Right lung (tissue), 10 donors: ENCODE measurements at places on chromosomes 1 and 21. TPM values are rescaled to one million over a fixed set of nuclear protein-coding genes. Genes with fewer than 3 reads are reported as not detected.

DNA sequence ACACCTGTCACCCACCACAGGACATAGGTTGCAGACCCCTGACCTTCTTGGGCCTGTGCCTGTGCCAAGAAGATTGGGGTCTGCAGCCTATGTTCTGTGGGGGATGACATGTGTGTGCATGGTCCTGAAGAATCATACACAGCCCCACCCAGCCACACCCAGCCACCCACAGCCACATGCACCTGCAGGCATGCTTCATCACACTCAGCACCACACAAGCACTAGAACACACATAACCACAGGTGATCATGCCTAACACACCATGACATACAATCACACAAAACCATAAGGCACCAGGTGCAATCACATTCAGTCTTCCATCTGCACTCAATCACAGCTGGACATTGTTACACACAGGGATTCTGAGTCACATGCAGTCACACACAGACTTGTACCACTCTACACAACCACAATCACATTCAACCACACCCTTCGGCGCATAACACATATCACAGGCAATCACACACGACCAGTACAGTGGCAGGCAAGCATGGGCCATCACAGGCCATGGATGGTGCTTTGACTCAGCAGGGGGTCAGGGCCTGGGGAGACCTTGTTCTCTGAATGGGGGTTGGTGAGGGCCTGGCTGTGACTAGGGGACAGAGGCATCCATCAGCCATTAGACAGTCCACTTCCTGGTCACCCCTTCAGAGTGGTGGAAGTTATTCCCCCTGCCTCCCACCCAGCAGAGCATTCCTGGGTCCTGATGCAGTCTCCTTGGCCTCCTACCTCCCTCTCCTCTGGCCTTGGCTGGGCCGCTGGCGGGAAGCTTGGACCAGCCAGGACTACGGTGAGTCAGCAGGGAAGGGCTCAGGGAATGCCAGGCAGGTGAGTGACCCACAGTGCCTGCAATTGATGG, 44.3 kb upstream of the EPS8L3 start:
- no peak for DNase-seq

- DNase-seq = peak; percentile 79
Measured at GRCh38 chr1:18949686-18950400, 6.6 kb downstream of the IFFO2 start.

SELE gene
- polyA plus RNA-seq = 0.28 TPM

GRCh38 chr1:46027788-46028573, 104.4 kb downstream of the PIK3R3 start:
- no peak for DNase-seq

DNA sequence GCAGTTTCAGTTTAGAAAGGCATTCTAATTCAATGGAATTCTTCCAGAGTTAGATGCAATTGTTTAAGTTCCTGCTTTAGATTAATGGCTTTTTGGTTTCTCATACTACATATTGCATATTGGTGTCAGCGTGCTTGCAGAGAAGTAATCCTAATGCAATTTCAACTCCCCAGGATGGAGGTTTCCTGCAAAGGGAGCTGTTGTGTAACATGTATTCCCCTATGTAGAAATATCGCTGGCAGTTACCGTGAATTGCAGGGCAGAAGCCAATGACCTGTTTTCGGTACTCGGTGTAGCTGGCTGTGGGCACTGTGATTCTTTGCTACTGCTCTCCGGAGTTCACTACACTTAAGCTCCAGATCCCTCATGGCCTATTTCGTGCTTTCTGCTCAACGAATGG, 256.1 kb upstream of the PTBP2 start:
- DNase-seq = no peak

MYBPH gene
- polyA plus RNA-seq = 0.41 TPM

- no peak for DNase-seq
Measured at GRCh38 chr1:118918230-118918939, 69.8 kb downstream of the TBX15 start.

- no peak for DNase-seq
Measured at GRCh38 chr1:108634521-108634920, 26.4 kb downstream of the HENMT1 start.

DNA sequence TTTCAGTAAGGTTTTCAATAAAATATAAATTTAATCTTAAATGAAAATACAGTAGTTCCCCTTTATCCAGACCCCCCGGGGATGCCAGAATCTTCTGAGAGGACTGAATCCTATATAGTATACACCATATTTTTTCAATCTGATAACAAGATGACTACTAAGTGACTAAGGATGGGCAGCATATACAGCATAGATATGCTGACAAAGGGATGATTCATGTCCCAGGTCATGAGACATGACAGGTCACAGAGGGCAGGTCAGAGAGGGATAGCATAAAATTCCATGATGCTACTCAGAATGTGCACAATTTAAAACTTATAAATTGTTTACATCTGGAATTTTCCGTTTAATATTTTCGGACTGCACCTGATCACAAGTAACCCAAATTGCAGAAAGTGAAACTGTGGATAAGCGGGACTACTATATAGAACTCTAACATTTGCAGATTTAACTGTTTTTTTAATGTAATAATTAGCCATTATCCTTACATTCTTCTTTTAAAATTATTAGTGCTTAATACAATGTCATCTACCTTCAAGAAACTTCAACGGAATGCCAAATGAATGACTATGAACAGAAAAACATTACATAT, 48.8 kb downstream of the LRRC40 start:
- DNase-seq = no peak

DNA sequence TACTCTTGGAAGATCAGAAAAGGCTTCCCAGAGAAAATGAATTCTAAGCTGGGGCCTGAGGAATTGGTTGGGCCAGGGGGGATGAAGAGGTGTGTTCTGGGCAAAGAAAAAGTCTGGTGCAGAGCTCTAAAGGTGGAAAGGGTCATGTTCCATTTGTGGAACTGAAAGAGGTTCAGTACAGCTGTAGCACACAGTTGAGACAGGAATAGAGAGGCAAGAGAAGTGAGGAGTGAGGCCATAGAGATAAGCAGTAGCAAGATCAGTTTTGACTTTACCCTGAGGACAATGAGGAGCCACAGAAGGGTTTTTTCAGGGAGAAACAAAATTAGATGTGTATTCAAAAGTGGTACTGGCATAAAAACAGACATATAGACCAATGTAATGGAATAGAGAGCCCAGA, 30.3 kb upstream of the MUTYH start:
- DNase-seq = no peak

- no peak for DNase-seq
Measured at GRCh38 chr1:153733970-153734369, 6.1 kb downstream of the INTS3 start.

DNA sequence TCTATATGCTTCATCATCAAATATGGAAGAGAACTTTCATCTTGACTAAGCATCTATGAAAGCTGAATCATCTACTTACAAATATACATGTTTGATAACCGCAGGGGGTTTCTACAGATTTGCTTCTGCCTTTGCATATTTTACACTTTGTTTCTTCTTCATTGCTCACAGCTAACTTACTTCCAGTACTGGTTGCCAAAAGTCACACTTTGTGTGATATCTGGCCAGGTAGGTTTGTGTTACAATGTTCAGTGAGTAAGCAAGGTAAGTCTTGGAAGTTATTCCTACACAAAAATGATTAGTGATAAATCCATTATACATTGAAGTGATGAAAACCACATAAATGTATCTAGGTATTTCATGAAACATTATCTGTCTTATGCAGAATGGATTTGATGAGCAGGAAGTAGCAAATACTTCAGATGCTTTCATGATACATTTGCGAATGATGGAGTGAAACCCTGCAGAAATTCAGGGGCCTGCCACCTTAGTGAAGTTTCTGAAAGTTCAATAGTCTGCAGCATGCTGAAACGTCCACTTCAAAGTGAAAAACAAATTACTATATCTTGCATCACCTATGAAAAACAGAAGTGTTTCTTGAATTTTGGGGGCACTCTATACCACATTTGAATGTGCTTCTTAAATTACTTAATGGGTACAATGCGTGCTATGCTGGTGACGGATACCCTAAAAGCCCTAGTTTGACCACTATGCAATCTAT, 187.3 kb downstream of the ATP6V1G3 start:
- DNase-seq = no peak

RIMKLA gene
- polyA plus RNA-seq = 0.38 TPM

GRCh38 chr21:44556879-44557278, 1.7 kb downstream of the KRTAP10-3 start:
- no peak for DNase-seq

CASQ2 gene
- 0.76 TPM for polyA plus RNA-seq

G0S2 gene
- 41.3 TPM for polyA plus RNA-seq

DNA sequence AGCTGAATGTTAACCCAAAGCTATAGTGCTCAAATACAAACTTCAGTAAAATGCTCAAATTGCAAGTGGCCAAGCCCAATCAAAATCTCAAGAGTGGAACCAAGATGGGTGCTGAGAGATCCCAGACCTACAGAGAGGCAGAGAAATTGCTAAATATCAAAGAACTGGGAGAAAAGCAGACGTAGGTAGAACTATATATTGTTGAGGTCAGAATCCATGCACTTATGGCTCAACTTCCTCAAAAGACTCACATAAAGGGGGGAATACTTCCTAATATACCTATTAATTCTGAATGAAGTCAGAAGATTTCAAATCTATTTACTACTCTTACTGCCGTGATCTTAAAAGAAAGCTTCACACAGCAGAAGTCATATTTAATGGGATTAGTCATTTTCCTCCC, 65.2 kb downstream of the PUM1 start:
- DNase-seq = no peak

DNA sequence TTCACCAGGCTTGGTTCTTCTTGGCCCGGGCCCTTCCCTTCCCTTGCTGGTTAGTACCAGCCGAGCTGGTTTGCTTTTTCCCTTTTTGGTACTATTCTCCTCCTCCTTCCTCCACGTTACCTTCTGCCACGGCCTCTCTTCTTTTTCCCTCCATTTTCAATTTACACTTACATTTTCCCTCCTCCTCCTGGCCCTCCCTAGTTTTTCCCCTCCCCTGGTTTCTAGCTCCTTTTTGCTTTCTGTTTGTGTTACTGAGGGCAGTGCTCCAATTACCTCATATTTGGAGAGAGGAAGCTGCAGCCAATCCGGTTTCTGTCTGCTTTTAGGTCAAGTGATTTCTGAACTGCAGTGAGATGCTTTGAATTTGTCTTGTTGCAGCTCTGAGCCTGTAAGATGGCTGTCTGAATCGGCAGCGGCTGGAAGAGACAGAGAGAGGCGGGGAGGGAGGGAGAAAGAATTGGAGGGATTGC, 63.7 kb downstream of the MACF1 start:
- DNase-seq = peak; percentile 71

DNA sequence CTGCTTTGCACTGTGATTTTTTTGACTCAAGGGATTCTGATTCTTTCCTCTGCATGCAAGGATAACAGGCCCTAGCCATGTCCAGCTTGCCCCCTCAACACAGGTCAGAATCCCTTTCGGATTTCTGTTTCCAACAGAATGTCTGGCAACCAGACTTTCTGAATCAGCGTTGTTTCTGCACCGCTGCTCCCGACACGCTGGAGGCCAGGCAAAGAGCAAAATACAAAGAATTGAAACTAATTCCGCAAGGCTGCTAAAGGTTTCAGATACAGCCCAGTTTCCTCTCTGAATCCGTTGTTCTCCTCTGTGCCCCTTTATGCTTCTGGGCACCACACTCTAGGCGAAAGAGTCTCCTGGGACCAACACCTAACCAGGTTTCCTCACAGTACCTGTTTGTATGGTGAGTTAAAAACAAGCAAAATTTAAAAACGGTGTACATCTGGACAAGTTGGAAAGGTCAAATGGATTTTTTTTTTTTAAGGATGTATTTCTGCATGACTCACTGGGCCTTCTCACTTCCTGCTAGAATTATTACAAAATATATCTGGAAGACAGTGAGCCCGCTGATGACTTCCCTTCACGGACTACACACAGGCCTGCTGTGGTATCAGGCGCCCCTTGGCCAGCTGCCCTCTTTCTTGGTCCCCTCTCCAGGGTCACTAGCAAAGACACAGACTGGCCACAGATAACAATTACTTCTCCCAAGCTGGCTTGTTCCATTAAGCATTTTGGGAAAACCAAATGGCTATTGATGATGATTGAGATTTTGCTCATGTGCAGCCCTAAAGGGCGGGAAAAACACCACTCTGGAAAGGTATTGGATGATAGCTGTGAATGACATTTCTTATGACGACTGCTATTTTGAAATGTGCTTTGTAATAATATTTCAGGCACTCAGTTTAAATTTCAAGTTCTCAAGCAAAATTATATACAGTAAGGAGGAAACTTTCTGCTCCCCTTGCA, 118.3 kb downstream of the TGFB2 start:
- DNase-seq = no peak

GRCh38 chr1:16440131-16440469, 424 bp upstream of the NECAP2 start:
- DNase-seq = no peak
